NCI-H1092 (cell line): ENCODE measurements at places on chromosomes 5 and 9.

DNA sequence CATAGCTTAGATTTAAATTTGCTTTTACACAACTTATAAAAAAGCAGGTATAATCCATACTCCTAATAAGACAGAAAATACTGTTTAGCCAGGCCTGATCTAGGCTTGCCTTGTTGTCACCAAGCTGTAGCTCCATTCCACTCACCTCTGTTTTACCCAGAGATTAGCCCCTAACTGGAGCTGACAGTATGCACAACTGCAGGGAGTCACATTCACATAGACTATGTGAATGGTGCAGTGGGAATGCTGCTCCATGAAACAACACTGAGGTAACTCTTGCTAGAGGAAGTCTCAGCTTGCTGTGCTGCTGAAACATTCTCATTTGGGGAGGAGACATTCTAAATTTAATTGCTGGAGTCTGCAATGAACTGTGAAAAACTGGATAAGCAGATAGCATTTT is 209.1 kb downstream of the TMEM232 start:
- DNase-seq, result no peak

DNA sequence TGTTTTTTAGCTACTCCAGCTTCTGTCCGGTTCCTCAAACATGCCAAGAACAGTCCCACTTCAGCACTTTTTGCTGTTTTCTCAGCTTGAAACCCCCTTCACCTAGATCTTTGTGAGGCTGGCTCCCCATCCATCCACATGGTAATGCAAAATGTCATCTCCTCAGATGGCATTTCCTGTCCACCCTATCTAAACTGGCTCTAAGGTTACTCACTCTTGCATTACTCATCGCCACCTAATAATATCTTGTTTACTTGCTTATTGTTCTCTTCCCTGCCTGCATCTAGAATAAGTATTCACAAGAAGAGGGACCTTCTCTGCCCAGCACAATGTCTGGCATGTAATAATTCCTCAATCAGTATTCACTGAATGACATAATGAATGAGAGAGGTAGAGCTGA is 220.1 kb downstream of the FAM114A2 start:
- DNase-seq, result no peak

GRCh38 chr5:93072831-93073459 is 508.1 kb downstream of the NR2F1-AS1 start:
- DNase-seq, result no peak

DNA sequence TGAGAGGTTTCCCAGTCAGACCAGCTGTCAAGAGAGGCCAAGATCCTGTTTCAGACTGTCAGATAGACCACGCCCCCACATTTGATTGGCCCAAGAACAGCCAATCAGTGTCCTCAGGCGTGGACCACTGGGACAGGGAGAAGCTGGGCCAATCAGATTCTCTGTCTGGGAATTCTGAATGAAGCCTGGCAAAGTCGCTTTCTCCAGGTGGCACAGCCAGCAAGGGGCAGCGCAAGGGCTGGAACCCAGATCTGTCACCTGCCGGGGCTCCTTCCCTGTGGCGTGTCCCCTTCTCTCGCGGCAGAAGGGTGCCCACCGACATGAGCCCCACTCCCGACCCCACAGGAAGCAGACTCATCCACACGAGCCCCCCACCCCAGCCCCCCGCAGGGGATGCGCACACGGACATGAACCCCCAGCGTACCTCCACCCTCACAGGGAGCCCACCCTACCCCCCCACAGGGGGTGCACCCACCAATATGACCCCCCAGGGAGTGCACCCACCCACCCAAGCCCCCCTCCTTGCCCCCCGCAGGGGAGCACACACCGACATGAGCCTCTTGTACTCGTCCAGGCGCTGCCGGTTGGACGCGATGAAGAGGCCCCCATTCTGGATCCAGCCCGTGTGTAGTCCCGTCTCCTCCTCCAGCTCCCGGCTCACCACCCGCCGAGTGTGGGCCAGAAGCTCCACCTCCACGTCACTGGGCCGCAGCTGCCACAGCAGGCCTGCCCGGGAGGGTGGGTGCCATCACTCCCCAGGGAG is 6.1 kb downstream of the SARDH start:
- peak; percentile 81 for DNase-seq

- no peak for DNase-seq
These were observed 2.4 kb upstream of the TXN start for GRCh38 chr9:110258690-110259091.

GRCh38 chr5:161263191-161263590 is 283.3 kb downstream of the GABRB2 start:
- no peak for DNase-seq

DNA sequence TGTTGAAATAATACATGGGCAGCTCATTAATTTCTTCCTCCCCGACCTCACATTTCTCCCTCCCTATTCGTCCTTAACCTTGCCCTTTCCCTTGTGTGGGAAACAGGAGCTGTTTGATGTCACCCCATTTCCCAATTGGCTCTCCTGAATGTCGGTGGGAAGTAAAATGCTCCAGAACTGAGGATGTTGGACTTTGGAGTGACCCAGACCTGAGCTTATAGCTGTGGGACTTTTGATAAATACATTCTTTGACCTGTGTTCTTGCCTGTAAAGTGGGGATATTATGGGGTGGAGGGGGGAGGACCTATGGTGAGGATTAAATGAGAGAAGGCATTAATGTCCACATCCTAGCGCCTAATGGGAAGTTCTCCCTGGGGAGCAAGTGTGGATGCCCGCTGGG is 91.3 kb downstream of the ZNF618 start:
- DNase-seq, result no peak

DNA sequence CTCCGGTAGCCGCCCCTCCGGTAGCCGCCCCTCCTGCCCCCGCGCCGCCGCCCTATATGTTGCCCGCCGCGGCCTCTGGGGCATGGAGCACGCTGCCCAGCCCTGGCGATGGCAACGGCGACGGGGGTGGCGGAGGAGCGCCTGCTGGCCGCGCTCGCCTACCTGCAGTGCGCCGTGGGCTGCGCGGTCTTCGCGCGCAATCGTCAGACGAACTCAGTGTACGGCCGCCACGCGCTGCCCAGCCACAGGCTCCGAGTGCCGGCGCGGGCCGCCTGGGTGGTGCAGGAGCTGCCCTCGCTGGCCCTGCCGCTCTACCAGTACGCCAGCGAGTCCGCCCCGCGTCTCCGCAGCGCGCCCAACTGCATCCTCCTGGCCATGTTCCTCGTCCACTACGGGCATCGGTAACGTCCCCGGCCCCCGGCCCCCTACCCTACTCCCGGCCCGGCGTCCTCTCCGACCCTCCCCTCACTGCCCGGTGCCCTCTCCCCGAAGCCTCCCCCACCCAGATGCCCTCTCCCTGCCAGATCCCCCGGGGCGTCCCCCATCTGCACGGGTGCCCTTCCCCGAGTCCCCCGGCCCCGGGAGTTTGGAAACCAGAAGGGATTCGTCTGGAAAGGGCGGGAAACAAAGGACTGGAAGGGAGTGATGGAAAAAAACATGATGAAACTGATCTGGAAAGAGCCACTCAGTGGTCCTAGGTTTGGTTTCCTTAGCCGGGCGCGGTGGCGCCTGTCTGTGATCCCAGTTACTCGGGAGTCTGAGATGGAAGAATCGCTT is 417 bp downstream of the SRD5A1 start:
- DNase-seq, result no peak

DNA sequence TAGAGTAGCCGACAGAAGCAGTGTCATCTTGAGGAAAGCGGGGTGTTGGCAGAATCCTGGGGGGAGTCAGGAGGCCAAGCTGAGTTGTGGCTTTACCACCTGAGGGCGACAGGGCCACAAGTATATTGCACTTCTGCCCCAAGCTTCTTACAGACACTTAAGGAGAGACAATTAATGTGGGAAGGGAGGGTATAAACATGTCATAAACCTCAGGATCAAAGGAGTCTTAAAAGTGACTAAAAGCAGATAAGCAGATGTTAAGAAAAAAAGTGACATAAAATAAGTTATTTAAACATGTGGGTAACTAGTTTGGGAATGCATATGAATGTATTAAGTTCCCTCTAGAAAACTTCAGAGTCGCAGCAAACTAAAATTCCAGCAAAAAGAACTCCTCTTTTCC is 63.9 kb downstream of the ERAP1 start:
- DNase-seq, result no peak

DNA sequence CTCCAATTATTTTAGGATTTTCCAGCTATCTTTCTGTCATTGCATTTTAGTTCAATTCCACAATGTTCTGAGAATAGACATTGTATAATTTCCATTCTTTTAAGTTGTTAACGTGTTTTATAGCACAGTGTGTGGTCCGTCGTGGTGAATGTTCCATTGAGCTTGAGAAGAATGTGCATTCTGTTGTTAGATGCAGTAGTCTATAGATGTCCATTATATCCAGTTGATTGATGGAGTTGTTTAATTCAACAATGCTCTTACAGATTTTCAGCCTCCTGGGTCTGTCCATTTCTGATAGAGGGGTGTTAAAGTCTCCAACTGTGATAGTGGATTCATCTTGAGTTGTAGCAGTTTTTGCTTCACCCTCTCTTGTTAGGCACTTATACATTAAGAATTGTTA is 1587.7 kb upstream of the NUDT12 start:
- DNase-seq, result no peak

GRCh38 chr9:27425827-27426510 is 98.1 kb upstream of the IFNK start:
- no peak for DNase-seq

DNA sequence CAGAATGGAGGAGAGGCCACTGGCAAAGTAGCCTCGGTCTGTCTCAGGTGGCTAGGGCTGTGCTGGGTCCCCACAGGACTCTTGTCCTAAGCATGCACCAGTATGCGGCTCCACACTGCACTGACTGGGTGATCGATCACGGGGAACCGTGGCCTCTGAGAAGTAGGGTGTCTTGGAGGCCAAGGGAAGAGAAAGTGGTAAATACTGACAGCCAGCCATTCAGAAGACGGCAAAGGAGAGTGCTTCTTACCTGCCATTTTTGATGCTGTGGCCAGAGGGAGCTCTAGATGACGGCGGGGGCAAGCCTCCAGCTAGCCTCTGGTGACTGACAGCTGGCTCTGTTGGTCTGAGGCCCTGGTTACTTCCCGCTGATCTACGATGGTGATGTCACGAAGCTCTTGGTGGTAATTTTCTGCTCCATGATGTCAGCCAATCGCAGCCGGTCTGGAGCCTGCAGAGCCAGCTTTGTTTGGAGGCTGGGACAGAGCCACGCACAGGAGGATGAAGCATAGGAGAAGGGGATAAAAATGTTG is 40.4 kb upstream of the GADD45G start:
- DNase-seq, result no peak

DNA sequence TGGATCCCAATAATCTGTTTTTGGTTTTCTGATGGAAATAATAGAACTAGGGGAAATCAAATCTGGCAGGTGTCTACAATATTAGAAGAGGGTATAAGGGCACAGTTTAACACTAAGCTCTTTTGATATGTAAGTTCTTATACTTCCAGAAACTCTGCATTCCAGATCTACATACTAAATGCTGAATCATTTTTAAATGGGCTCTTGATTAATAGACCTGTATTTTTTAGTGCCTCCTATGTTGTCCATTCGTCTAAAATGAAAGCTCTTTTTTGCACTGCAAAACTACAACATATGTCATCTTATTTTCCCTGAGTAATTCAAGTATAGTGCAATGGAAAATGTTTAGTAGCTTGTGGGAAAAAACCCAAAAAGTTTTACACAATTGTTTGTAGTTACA is 44.2 kb downstream of the NR6A1 start:
- no peak for DNase-seq

- no peak for DNase-seq
These were observed 408.1 kb downstream of the MAT2B start for GRCh38 chr5:163913548-163913947.

GRCh38 chr9:34072410-34072809 is 23.7 kb upstream of the UBAP2 start:
- no peak for DNase-seq

GRCh38 chr5:109943701-109944235 is 254.0 kb downstream of the MAN2A1 start:
- DNase-seq, result no peak

GRCh38 chr9:14198047-14198840 is 115.7 kb downstream of the NFIB start:
- DNase-seq, result no peak

DNA sequence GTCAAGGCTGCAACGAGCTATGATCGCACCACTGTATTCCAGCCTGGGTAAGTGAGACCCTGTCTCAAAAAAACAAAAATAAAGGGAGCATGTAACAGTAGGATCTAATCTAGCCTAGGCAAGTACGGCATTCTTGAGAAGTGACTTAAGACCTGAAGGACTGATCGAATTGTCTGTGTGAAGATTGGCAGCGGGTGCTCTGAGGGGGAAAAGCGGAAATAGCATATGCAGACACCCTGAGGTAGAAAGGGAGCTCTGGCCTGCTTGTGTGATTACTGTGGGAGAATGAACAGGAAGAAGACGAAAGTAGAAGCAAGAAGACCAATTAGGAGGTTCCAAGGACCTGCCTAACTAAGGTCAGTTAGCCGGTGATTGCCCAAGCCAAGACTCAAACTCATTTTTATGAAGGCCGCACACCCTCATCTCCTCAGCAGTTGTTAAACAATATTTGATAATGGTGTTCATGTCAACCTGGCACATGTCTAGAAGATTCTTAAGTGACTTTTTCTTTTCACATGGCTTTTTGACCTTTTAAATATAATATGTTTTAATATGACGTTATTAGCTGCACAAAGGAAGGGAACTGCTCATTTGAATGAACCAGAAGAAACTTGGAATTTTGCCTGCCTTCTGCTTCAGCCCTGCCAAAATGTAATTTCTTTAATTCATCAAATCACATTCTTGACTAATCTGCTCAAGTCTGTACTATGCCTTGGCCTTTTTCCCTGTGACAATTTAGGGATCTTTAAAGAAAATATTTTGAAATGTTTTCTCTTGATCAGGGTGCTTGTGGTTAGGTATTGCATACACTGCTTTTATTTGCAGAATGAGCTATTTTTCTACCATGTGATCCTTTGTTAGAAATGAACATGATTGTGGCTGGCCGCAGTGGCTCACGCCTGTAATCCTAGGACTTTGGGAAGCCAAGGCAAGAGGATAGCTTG is 289.2 kb upstream of the DMRT1 start:
- DNase-seq, result no peak

- no peak for DNase-seq
These were observed 269.1 kb downstream of the GLIS3 start for GRCh38 chr9:4030751-4031150.

- no peak for DNase-seq
These were observed 230.4 kb downstream of the DOCK8 start for GRCh38 chr9:445033-445432.

- no peak for DNase-seq
These were observed 35.0 kb downstream of the PRELID2 start for GRCh38 chr5:145800181-145800580.

DNA sequence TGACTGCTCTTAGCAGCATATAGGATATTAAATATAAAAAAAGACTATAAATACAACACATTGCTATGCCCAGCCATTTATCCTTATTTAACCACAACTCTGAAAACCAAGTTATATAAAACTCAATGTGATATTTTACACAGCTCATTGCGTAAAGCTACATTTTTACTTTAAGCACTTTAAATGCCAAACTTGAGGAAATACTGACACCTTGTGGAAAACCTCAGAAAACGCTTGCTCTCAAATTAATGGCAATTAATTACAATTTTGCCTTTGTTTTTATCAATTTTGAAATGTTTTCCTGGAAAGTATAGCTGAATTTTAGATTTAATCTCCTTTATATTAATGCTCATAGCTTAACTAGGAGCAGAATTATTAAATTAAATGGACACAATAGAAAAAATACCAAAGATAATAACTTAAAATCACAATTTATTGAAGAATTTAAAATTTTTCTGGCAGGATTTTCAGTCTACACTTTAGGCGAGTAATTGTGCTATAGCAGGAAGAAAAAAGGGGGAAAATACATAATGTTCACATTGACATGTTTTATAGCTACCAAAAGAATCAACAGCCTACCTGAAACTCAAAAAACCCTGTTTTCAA is 25.2 kb upstream of the PLAC8L1 start:
- peak; percentile 0 for DNase-seq
